Osteoblast (primary cell): ENCODE measurements at places on chromosomes 5 and 9. TPM values are rescaled to one million over a fixed set of nuclear protein-coding genes. Genes with fewer than 3 reads are reported as not detected.

Gene C9orf85
- total RNA-seq = 11.2 and 12.1 TPM in 2 replicates

Gene BTNL8
- total RNA-seq = not detected in 2 replicates

Gene RGP1
- 16.5 and 18.5 TPM in 2 replicates for total RNA-seq

Gene ANKRD34B
- total RNA-seq = not detected in 2 replicates

Gene PGM5
- 0.36 and 1.2 TPM in 2 replicates for total RNA-seq

GRCh38 chr9:134045841-134046544, 20.7 kb downstream of the BRD3OS start:
- DNase-seq = no peak

- DNase-seq = no peak
These were observed 93.9 kb upstream of the NEK6 start for GRCh38 chr9:124163760-124164255.

GRCh38 chr9:129748249-129748648, 4.6 kb downstream of the PTGES start:
- peak; percentile 62 for DNase-seq

DNA sequence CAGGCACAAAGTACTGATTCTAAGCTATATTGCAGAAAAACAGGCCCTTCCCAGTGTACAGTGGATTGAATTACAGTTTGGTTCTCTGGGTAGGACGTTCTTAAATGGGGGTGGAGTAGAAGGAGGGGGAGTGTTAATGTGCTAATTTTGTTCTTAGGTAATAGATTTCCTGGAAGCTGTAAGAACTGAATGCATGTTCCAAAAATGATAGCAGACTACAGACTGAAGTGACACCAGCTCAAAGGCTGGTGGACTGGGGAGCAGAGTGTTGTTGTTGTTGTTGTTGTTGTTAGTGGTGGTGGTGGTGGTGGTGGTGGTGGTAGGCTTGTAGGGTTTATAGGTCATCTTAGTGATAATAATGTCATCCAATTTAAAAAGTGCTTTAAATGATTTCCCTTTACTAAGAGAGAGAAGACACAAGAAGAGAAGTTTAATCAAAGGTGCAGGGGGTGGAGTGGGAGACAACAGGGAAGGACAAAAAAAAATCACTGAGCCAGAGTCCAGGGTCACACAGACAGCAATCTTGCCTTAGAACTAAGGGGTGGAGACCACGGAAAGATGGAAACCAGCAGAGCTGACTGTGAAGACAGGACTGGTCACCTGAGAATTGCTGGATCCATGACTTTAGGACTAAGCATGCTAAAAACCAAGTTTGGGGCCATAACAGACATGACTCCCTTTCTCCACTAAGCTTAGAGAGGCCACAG, 27.0 kb downstream of the TTLL11 start:
- DNase-seq = no peak

DNA sequence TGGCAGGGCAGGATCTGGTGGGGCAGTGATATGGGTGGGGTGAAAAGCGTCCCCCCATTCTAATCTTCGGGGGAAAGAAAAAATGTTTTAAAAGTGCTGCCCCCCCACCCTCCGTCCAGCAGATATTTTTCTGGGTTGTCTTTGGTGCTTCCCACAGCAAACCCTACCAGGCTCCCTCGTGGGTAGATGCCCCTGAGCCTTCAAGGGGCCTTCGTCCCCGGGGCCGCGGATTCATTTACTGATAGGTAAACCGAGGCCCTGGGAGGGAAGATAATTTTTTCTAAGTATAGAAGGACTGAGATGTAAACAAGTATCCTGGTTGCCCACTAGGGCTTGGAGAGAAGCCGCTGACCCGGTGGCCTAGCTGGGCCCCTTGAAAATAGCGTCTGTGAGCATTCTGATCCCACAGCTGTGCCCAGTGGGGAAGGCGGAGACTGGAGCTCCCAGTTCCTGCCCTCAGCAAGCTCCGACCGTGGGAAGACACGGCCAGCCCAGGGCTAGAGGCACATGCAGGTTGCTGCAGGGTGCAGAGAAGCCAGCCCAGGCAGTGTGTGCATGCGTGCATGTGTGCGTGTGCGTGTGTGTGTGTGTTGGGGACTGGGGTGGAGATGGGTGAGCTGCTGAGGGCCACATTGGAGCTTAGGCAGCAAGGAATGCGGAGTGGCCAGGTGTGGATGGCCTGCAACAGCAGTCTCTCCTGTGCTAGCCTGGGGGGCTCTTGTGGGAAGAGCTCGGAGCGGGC, 6.0 kb upstream of the RXRA start:
- DNase-seq = peak; percentile 76

- peak; percentile 19 for DNase-seq
These were observed 86.1 kb upstream of the ADAMTS2 start for GRCh38 chr5:179431221-179431824.

GRCh38 chr5:42360056-42360455, 63.2 kb upstream of the GHR start:
- peak; percentile 41 for DNase-seq

- DNase-seq = no peak
These were observed 9.4 kb downstream of the RXRA start for GRCh38 chr9:134335486-134336220.

GRCh38 chr5:176420086-176420485, 3.7 kb upstream of the CLTB start:
- DNase-seq = no peak

GRCh38 chr9:137044037-137044436, 1.9 kb downstream of the NPDC1 start:
- DNase-seq = no peak

DNA sequence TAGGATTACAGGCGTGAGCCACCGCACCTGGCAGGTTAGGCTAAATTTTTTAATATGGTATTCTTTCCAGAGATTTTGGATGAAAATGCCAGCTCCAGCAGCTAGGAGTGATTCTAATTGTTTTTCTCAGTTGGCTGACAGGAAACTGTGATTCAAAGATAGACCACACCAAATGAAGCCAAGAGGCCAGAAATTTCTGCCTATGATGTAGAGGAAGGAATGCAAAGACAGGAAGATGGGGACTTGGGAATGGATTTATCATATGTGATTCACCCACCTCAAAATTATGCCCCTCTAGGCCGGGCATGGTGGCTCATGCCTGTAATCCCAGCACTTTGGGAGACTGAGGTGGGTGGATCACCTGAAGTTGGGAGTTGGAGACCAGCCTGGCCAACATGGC, 53.3 kb downstream of the UGCG start:
- peak; percentile 72 for DNase-seq

- DNase-seq = no peak
These were observed 128.4 kb upstream of the IER5L start for GRCh38 chr9:129306318-129306973.

GRCh38 chr5:19175776-19176570, 812.0 kb downstream of the CDH18 start:
- DNase-seq = no peak

DNA sequence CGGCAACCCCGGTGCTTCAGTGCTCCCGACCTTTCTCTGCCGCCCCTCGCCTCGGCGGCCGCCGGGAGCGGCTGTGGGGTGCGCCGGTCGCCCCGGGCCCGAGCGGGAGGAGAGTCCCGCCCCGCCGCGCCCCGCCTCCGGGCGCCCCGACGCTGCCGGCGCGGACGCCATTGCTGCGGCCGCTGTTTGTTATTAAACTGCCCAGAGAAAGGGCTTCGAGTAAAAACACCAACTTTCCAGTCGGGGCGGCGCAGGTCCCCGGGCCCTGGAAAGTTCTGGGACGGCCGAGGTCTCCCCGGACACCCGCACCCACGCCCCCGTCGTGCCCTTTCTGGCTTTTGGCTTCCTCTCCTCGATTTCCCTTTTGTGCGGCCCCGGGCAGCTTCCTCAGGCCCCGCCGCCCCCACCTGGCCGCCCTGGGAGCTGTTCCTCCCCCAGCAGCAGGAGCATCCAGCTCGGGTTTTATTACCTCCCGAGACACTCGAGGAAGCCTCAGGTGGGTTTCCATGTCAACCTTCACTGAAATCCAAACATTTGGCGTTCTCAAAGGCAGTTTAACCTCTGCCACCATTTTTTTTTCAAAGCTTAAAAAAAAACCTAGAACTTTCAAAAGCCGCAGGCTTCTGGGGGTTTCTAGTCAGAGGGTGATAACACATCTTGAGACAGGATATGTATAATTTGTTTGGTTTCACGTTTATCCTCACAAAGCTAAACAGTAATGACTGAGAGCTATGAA, 334.4 kb downstream of the CWC27 start:
- DNase-seq = peak; percentile 92

DNA sequence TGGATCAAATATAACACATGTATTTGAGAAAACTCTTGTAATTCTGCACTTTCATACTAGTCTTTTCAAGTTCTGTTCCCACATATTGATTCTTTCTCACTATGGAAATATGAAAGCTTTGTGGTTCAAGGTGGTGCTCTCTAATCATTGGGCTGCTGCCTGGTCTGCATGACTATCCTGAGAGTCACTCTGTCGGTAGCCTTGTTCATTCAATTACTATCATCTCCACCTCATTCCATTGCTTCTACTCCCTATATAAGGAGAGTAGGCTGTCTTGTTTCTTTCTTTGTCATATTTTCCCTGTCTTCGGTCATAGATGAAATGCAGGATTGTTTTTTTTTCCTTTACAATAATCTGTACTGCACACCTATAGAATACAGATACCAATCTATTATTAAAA, 341.4 kb upstream of the ACTBL2 start:
- DNase-seq = peak; percentile 66
